ENCODE measurements at places on chromosomes 4 and X.

- DNase-seq: no peak
Measured at GRCh38 chr4:40923316-40924095, 173.8 kb downstream of the NSUN7 start.

DNA sequence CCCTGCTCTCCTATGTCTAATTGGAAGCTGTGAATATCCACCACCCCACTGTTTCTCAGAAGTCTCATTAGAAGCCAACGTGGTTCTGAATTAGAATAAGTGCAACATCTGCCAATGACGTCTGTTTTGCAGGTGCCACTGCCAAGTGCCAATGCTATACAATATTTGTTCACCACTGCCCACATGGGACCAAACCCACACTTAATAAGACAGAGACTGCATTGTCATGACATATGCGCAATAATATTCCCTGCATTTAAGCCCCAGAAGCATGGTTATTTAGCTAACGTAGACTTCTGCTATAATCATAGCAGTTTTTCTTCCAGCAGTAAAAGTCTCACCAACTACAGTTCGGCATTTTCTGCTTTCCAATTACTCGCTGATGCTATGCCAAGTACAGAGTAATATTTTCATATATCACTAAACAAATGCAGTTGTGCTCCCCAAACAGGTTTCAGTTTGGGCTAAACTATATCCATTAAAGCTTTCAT lies 262.5 kb upstream of the PCDH18 start:
- DNase-seq: no peak

GRCh38 chr4:184815046-184815877 lies 10.5 kb downstream of the ACSL1 start:
- DNase-seq: no peak

DNA sequence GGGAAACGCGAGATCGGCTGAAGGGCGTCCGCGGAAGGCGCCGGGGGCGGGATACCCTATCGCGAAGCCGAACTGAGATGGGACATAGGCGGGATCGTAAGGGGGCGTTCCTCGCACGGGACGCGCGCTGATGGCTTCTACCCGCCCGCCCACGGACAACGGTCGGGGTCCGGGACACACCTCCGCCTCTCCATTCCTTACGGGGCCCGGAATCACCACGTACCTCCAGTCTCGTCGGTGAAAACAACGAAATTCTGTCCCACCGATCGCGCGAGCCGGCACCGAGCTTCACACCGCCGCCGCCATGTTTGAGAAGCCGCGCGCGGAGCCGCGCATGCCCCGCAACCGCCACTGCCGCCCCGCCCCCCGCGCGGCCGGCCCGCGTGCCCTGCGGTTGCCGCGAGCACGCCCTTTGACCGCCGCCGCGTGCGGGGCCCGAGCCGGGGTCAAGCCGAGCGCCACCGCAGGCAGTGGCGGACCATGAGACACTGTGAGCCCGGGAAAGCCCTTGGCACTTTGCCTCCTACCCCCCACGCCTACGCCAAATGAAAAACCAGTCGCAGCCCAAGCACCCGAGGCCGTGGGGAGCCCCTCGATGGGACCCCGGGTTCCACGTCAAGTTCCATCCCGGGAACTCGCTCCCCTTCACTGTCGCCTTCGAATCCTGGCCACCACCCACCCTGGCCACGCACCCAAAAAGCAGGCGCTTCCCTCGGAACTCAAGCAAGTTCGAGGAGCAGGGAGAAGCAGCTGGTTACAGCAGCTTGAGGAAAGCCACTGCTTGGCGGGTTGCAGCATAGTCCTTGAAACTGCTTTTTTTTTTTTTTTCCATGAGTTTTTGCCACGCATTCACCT lies at the start of gene SCML2:
Gene SCML2, minus strand, starts transcription at position 320 of the 855 bp plus-strand sequence. CDS start 20,617 bp downstream, outside the sequence.
- DNase-seq: peak; percentile 34

GRCh38 chrX:151970661-151971060 lies 3.8 kb downstream of the GABRE start:
- DNase-seq: no peak

GRCh38 chr4:52711272-52711671 lies 40.0 kb downstream of the ERVMER34-1 start:
- no peak for DNase-seq

GRCh38 chr4:24160358-24160757 lies 270.5 kb upstream of the PPARGC1A start:
- DNase-seq: no peak

- DNase-seq: no peak
Measured at GRCh38 chrX:32847921-32848320, 363.4 kb downstream of the DMD start.

DNA sequence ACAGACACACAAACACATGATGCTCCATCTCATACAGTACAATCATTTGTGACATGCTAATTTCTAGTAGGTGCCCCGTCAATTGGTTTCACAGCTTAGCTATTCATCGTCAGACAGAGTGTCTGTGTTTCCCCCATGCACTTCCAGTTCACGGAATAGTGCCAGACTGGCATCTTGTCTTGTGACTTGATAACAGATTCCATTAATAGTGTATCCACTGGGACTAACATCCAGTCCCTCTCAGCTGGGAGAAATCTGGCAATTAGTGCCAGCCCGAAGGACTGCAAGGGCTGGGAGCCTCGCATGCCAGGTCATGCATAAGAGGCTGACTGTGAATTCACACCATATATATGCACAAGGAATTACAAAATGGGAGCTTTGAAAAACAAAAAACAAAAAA lies 20.2 kb upstream of the GATB start:
- no peak for DNase-seq

DNA sequence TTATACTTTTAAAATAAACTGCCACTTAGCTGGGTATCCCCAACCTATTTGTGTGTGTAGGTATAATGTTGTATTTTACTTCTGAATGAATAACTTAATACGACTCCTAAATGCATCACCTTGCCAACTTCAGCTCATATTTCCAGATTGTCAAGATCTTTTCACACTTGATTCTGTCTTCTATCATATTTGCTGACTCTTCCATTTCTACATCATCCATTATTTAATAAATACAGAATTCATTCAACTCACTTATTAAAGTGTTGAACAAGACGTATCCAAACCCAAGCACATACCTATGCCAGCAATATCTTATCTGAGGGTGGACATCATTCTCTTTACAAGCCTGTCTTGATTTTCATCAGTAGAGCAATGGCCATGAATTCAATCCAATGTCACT lies 91.2 kb upstream of the FAM47C start:
- no peak for DNase-seq

DNA sequence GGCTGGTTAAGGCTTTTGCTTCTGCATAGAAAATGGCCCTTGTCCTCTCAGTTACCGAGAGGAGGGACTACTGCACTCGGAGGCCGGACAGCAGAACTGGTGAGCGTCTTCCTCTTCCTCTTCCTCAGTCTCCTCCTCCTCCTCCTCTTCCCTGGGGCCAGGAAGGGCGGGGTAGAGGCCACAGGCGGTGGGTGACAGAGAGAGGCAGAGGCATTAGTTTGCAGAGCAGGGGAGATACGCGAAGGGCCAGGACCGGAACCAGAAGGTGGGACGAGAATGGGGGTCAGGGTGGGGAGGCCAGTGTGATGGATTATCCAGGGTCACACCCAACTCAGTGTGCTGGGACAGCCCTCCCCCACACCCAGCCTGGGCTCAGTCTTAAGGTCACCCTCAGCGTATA lies 14.5 kb downstream of the IQSEC2 start:
- no peak for DNase-seq

DNA sequence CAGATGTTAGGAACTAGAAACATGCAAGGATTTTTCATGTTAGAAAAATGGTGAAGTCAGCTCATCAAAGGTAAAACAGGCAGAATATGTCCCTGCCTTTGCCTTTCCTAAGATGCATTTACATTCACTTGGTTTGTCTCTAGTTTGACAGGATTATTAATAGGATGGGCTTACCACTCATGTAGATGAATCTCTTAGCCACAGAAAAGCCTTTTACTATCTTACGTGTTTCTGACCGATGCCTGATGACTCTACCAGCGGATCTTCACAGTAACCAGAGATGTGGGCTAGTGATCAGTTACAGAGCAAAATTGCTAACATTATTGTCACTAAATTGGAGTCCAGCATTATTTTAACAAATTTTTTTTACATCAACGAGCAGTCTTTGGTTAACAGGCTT lies 187.6 kb downstream of the MAML3 start:
- no peak for DNase-seq

DNA sequence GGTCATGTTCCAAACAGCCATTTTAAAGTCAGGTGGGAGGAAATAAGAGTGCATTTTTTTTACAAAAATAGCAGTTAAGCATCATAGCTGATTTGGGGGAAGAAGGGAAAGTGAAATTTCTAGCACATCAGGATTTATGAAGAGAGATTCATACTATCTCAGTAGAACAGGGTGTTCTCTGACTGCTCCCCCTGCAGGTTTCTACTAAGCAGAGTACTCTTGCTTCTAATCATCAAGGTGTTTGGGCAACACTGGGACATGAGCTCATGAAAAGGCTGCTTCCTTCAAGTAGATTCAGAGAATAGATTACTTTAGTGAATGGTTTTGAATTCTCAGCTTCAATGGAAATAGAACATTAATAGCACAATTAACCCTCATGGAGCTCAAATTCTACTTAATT lies 591.4 kb upstream of the PCDH10 start:
- DNase-seq: no peak

DNA sequence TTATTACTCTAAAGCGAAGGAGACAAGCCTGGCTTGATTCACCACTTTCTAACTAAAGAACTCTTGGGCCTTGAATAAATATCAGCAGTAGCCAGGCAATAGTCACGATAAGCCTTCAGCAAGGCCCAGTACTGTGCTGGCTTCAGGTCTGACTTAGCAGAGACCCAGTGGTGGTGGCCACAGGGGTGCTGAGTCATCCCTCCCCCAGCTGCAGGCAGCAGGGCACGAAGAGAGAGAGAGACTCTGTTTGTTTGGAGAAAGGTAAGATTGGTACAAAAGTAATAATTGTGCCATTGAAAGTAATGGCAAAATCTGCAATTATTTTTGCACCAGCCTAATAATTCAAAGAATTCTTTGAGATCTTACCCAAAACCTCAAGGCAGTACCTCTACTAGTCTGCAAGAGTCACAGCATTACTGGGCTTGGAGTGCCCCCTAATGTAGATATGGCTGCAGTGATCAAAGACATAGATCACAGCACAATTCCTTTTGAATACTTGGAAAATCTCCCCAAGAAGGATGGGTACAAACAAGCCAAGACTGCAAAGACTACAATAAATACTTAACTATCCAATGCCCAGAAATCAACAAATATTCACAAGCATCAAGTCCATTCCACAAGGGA lies 159.5 kb upstream of the USP38 start:
- peak; percentile 40 for DNase-seq

- no peak for DNase-seq
Measured at GRCh38 chrX:1462596-1463251, 10.0 kb upstream of the ASMTL start.

- no peak for DNase-seq
Measured at GRCh38 chr4:86974551-86974994, 39.8 kb downstream of the AFF1 start.

DNA sequence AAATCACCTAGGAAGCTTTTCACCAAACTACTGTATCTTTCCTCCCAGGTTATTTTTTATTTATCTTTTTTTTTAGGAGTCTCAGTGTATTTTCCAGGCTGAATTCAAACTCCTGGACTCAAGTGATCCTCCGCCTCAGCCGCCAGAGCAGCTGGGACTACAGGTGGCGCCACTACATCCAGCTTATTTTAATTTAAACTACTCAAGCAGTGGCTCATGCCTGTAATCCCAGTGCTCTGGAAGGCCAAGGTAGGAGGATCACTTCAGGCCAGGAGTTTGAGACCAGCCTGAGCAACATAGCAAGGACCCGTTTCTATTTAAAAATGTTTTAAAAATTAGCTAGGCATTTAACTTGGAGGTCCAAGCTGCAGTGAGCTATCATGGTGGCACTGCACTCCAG lies 37.8 kb downstream of the LEF1 start:
- peak; percentile 31 for DNase-seq

DNA sequence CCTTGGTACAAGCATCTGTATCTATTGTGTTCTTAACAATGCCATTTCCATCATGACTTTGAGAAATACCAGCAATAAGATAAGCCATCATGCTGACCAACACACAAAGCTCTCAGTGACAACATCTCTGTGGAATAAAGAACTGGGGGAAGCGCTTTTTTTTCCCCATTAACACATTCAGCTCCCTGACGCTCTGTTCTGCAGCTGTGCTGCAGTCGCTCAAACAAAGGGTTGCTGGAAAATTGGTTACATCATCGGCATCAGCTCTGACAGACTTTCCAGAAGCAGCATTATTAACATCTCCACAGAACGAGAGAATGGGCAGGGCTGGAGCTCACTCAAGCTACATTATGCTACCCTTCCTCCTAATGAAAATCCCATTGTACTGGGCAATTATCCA lies 39.9 kb downstream of the DCX start:
- no peak for DNase-seq

DNA sequence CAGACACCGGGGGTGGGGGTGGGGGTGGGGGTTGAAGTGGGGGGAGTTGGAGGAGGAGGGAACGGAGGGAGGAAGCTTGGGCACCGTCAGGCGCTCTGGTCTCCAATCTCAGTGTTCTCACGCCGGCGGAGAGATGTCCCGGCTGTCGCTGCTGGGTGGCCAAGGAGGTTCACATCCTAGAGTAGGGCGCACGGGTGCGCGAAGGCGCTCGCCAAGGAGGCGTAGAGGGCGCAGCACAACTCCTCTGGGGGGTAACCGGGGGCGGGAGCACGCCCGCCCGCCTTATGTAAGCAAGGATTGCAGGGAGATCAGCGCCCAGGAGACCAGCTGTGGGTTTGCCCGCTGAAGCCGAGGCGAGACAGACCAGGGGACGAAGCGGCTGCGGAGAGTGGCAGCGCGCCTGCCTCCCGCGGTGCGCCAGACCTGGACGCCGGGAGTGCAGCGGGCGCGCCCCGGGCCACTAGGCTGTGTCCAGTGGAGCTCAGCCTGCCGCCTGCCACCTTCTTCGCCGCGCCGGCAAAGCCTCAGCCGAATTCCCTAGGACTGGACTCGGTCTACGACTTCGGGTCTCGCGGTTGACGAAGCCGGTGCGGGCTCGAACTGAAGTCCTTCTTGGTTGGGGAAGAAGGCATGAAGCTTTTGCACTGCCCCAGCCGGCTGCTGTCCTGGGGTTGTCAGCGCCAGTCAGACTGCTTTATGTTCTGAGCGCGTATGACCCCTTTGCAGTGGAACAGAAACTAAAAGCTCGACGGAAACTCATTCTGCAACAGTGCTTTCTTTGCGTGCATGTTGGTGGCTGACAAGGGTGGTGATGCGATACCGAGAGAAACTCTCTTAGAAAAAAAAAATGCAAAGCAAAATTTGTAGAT lies 707 bp upstream of the UNC5C start:
- DNase-seq: peak; percentile 52

DNA sequence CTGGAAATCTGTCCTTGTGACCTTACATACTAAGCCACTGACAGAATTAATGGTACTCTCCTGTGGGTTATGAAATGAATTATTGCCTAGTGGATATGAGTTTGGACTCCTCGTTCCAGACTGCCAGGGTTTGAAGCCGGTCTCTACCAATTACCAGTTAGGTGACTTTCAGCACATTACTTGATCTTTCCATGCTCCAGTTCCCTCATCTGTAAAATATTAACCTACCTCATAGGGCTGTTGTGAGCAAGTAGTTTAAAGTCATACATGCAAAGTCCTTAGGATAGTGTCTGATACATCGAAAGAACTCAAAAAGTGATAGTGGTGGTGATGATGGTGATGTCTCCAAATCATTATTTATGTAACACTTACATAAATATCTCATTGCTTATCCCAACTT lies 373.5 kb upstream of the ARX start:
- no peak for DNase-seq

Data from WTC11 (cell line).